ENCODE measurements at places on chromosomes 4 and X.

GRCh38 chr4:54102531-54103106, 2.7 kb downstream of the GSX2 start:
- no peak for DNase-seq

DNA sequence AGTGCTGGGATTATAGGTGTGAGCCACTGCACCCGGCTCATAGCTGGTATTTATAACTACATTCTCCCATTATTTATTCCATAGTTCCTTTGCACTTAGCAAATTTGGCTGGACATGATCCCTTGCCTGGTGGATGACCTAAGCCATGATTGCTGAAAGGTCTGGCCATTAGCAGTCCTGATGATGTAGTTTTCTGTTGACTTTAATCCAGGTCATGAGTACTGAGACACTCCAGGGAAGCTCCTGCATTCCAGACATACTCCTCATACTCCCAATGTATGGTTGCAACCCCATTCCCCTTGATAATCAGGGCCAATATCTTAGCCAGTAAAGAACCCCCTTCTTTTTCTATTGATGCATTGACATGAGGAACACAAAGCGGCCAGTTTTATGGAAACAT, 24.4 kb upstream of the MGST2 start:
- no peak for DNase-seq

DNA sequence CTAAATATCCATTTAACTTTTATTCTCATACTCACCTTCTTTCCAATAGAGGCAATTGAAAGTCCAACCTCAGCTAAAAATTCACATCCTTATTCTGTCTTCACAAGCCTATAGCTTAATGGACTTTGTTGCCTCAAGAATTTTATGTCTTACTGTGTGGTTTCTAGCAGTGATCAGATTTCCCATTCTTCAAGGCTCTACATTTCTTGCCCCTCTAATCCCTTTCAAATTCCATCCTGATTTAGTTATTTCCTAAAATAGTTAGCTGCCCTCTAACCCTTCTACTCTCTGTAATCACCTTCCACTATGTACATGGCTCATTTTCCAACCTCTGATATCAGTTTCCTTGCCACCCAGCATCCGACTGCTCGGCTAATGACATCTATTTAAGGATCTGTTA, 204.1 kb upstream of the CENPE start:
- DNase-seq = no peak

DNA sequence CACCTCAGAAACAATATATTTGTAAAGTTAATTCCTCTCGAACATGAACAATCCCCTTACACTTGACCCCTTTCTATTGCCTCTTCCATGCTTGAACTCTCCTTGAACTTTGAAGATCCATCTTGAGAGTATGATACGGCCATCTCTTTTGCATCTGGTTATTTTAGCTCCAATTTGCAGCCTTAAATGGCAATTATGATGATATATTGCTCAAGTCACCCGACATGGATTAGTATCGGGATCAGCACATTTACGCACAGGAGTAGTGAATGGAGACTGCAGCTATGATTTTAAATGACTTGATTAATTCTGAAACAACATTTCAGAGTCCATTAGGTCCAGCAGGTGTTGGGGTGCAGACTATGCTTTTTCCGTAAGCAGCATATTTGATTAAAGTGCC, 143.8 kb upstream of the PAQR3 start:
- DNase-seq = no peak

DNA sequence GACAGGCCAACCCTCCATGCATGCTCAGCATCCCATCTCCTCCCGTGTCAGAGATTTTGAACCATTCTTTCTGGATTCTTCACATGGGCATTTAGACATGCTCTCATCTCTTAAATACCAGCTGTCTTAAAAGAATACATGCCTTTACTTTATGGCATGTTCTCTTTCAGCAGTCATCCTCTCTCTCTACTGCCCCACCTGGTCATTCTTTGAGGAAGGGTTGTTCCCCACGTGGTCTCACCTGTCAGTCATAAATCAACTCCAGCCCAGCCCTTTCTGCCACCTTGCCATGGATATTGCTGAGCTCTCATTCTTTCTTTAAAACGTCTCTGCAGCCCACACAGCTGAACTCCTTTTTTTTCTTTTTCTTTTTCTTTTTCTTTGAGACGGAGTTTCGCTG, 111.3 kb downstream of the ARHGAP10 start:
- no peak for DNase-seq

DNA sequence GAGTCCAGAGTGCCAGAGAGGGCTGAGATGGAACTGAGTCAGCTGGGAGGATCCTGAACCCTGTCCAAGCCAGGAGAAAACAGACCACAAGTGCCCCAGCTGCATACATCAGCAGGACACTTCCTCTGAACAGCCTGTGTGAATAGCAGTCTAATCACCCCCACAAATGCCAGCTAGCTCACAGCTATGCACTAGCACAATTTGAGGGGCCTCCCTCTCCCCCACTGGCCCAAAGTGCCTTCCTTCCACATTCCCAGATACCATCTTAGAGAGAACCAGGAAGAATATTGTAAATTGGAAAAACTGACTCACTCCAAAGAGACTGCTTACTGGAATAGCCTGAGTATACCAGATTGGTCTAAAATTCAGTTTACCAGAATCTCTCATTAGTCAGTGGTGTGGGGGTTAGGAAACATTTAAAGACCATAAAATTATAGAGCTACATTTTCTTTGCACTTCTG, 292.6 kb upstream of the KLF3 start:
- DNase-seq = no peak

- no peak for DNase-seq
Measured at GRCh38 chr4:42341518-42342026, 55.7 kb upstream of the SHISA3 start.

GRCh38 chrX:86714441-86714840, 566.2 kb downstream of the DACH2 start:
- DNase-seq = no peak

All from CMK (cell line).